ENCODE measurements at places on chromosomes 3 and 15.
A peak's percentile ranks its signal among the peaks of the same experiment; 100 is the strongest.

- DNase-seq = no peak
These were observed 12.6 kb downstream of the KAT2B start for GRCh38 chr3:20052851-20053250.

DNA sequence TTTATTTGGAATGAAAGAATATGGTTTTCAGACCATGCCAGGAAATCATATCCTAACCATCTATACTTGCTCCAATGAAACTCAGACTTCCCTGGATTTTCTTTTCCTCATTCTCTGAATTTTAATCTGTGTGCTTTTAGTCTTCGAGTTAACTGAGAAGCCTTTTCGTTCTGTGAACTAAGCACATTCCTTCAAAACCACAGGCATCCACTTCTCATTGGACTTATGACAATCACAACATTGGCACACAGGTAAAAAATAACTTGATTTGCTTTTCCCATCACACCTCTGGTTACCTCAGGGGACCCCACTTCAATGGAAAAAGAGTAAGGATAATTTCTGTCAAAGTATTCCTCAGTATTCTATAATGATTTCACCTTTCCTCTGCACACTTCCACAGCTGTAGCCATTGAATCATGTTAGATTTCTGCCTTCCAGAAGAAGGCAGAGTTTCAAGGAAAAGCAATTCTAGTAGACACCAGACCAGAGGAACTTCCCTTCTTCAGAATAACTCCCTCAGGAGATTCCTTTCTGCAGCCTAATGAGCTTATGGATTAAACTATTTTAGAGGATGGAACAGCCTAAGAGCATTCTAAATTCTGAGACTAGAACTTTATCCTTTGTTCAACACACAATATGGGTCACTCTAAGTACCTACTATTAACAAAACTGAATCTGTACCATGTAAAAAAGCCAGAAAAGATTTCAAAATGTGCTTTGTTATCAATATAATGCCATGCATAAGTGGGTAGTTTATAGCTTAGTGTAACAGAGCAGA lies 15.9 kb downstream of the COMMD2 start:
- no peak for DNase-seq

DNA sequence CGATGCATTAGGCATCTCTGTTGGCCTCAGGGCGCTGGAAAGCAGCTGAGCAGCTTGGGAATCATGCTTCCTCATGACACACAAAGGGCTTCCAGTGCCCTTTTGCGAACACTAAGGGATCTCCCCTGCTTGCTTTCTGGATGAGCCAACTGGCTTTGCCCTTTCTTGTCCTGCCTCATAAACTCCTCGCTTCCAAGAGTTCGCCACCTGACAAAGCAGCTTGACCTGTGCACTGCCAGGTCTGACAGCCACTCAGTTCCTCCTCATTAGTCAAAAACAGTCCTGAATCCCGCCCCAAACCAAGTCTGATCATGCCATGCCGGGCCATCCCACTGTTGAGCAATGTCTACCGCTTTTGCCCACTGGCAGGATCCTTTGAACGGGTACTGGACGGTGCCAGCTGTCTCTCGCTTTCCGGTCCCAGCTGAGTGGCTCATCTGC lies 265.4 kb upstream of the LYSMD4 start:
- no peak for DNase-seq

DNA sequence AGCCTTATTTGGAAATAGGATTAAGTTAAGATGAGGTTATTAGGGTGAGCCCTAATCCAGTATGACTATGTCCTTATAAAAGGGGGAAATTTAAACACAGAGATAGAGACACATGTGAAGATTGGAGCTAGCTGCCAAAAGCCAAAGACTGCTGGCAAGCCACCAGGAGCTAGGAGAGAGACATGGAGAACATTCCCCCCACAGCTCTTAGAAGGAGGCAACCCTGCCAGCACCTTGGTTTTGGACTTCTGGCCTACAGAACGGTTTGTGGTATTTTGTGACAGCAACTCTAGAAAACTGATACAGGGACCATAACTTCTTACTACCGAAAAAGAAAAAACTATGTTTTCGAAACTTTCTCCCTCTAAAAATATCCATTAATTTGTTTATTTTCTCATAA lies 245.3 kb upstream of the RARB start:
- DNase-seq = no peak

DNA sequence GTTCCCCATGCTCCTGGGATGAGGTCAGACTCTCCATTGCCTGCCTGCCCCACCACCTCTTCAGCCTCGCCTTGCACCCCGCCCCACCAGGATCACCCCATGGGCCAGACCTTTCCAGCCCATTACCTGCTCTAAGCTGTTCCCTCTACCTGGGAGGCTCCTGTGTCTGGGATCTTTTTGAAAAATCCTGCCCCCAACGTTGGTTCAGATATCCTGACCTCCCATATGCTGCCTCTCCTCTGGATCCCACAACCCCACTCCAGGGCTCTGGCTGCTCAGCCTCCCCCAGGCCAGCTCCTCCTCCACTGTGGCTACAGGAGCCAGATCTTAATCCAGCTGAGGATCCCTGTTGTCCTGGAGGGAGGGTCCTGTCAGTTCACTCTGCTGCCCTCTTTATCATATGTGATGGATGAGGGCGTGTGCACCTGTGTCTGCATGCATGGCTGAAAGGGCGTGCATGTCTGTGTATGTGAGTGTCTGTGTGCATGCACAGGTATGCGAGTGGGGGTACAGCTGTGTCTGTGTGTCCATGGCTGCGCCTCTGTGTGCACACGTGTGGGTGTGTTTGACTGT lies 21.7 kb upstream of the ALAS1 start:
- DNase-seq = no peak

GRCh38 chr3:859135-859534 lies 233.7 kb upstream of the CNTN6 start:
- DNase-seq = no peak

DNA sequence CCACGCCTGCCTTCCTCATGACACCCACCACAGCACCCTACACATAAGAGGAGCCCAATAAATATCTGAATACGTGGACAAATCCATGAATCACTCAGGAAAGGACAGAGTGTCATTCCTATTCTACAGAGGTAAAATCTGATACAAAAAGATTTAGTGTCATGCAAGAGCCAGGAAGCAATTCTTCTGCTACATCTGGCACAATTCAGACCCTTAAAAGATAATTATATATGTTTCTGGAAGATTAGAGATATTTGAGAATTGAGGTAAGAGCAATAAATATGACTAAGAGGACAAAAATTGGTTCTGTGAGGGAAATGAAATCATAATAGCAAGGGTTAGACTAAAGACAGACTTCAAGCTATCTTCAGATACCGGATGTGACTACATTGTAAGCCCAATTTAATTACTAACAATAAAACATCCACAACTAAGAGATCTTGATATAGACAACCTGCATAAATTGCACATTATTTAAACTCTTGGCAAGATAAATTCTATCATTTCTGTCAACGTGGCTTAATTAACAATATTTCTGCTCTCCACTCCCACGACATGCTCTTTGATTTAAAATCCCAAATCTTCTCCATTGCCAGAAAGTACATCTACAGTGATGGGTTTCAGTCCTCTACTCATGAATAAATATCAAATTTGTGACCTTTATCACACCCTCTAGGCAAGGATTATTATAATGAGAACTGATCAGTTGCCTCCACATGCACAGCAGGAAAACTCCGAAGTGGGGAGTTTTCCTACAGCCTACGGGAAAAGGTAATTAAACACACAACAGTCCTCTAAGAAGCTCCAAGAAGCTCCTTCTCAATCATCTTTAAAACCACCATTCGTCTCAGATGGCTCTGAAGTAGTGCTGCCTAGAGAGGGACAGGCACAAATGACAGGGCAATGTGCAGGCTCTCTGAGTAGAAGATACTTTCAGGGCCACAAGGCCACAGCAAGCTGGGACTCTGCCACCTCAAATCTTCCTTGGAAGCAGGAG lies 32.6 kb downstream of the MB21D2 start:
- DNase-seq = no peak

DNA sequence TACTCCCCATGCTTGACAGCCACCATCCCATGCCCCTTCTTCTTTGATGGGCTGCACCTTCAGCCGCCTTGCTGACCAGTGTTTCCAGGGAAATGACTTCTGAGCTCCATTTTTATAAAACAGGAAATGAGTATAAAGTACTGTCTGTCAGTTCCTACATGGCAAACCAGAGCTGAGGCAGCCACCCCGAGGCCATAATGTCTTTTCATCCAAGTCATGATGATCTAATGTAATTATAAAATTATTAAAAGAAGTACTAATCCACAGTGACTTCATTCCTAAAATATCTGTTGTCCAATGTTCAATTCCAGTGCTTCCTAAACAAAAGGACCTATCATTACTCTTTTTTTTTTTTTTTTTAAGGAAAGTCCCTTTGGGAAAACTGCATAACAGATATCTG lies 75.2 kb upstream of the HERC1 start:
- DNase-seq = no peak

DNA sequence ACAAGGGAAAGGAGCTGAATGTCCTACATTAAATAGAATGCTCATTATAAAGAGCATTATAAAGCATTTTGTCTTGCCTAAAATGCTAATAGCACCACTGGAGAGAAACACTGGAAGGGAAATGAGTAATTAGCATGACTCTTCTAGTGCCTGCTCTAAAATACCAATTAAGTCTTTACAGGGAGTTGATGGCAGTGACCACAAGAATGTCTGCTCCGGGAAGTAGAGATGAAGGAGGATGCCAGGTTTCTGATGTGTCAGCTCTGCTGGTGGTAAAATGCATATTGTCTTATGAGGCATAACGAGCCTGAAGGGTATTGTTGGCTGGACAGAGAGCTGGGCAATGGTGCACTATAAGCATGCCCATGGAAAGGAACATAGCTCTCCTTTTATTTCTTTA lies 49.5 kb downstream of the MYLK start:
- no peak for DNase-seq

GRCh38 chr3:65924762-65925161 lies 114.0 kb downstream of the MAGI1 start:
- DNase-seq = no peak

DNA sequence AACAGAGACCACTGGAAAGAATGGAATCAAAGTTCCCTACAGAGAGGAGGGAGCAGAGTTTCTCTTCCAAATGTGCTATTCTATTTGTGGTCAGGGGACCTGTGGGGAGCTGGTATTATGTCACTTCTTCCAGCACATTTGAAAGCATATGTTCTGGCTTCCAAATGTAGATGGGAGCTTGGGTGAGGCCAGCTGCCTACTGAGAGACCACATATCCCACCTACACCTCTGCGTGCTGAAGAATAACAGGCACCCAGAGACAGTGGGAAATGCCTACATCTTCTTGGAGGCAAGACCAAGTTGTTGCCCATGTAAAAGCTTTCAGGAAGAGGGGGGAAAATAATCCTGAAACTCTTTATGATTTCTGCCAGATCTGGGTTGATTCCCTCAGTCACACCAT lies 286.8 kb upstream of the UMPS start:
- no peak for DNase-seq

DNA sequence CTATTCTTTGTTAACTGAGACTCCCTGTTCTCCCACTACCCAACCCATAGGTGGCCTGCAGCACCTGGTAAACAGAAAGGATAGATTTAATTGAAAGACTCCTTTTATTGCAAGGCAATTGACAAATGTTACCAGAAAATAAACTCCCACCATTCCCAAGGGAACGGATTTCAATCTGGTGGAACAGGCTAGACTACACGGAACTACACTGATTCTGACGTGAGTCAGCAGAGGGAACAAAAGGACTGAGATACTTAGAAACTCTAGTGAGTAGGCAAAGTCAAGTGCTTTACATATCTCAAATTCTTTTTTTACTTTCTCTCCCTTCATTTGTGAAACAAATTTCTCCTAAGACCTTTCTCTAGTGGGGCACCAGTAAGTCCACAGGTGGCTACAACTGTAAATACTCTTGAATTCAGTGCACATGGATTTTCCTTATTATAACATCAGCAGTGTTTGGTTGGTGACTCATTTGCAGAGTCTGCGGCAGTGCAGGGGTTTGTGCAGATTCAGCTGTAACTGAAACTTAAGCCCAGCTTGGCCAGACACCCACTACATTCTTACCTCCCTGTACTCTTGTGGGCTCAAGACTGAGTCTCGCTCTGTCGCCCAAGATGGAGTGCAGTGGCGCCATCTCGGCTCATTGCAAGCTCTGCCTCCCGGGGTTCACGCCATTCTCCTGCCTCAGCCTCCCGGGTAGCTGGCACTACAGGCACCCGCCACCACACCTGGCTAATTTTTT lies 34.3 kb upstream of the PLSCR2 start:
- no peak for DNase-seq

DNA sequence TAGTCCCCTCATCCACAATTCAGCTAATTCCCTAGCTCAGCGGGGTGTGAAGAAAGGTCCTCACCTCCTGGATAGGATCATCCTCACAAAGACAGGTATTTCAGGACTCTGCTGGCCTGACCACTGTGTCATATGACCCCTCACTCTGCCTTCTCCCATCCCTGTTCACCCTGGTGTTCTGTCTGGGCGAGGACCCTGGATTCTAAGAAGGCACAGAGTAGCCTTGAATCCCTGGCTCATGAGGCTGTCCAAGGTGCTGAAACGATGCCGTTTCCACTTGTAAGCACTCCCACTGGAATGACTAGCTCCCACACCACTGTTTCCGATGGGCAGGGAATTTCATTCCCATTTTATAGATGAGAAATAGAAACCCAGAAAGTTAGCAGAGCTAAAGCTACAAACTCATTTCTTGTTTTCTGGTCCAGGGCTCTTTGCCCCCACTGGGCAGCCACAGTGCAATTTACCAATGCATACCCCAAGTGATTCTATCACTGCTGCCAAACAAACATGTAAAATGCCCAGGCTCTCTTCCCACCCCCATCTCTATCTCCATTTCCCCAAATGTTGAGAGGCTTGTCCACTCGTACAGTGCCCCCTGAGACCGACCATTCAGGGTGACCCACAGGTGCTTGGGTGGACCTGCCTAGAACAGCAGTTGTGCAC lies 83.2 kb downstream of the RAB11A start:
- peak; percentile 71 for DNase-seq

- DNase-seq = no peak
These were observed 72.8 kb downstream of the SLC9A9 start for GRCh38 chr3:143775459-143775858.

DNA sequence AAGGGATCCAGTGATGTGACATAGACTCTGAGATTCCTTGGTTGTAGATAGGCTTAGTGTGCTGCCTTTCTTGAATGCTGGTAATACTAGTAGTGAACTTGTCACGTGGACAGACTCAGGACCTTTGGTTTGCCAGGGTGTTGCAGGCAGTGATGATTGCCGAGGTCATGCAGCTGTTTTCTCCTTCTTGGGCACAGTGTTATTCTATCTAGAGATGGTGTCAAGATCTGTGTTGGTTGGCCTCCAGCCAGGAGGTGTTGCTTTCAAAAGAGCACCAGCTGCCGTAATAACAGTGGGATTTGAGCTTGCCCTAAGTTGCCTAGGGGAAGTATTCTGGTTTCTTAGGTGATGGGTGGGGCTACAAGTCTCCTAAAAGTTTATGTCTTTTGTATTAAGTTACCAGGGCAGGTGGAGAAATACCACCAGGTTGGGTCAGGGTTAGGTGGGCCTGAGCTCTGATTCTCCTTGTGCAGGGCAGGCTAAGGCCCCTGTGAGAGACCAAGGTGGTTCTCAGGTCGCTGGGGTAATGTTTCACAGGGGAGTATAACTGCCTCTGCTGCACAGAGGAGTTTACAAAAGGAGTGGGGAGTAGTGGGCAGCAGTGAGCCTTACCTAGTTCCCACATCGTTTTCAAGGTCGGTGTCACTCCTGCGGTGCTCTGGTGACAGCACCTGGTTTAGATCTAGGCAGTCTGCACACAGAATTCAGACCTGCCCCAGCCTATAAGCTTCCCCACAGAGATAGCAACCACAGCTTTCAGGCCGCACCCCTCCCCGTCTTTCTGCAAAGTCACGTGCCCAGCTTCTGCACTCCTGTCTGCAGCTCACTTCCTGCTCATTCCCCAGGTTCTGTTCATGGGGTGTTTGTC lies 350.3 kb downstream of the DOCK3 start:
- DNase-seq = no peak
